Inflammatory macrophage treated with lipopolysaccharide for 1 hour (primary cell): ENCODE measurements at places on chromosomes 16 and 17.

GRCh38 chr16:15952265-15952711, 2.9 kb downstream of the ABCC1 start:
- peak; percentile 58 for DNase-seq

DNA sequence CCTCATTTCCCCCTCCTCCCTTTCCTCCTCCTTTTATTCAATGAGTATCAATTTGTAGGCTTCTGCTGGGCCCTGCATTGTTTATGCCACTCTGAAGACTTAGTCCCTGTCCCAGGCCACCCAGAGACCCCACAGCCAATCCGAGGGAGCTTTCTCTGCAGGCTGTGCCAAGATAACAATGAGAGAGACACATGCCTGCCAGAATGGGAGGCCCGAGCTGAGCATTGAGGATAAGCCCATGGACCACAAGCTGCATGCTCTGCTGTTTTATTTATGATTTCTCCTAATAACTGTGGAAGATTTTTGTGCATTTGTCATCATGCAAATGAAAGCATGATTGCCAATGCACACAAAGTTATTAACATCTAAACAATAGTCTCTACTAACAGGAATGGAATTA, 3.0 kb downstream of the RCVRN start:
- no peak for DNase-seq

- peak; percentile 26 for DNase-seq
These were observed 23.8 kb downstream of the COTL1 start for GRCh38 chr16:84593825-84594724.

- DNase-seq, result no peak
These were observed 118.8 kb upstream of the FOXF1 start for GRCh38 chr16:86391486-86391885.

DNA sequence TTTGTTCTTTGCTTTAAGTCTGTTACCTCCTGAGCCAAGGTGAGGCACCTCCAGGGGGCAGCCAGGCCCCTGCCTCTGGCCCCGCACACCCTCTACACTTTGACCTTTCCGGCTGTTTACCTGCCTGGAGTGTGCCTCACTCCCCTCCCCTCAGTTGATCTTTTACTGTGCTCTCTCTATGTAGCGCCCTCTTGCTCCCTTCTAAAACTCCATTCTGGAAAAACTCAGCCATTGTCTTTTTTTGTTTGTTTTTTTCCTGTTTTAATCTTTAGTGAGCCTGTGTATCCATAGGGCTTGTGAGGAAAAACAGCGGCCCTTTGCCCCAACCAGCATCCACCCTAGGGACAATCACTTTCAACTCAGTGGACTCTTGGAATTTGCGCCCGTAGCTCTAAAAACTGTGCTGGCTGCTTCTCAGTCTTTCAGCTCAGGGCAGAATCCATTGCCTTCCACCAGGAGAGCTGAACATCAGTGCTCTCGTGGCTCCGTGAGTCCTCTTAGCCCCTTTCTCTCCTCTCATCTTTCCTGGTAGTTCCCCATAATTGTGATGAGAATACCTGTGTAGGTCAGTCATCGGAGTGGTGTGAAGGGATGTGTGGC, 4.3 kb downstream of the AMDHD2 start:
- DNase-seq, result no peak

DNA sequence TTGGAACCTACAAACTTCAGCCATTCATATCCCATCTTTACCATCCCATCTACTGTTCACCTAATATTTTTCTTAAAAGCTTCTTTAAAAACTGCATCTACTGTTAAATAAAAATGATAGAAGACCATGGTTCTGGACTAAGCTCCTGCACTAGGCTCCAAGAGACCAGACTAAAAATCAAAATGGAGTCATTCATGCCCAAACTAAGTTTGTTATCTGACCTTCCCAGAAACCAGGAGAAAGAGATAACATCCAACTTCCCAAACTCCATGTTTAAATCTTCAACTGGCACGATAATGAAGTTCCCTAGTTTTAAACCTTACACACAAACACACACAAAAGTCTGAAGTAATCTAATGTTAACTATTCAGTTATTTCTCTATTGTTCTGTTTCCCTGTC, 13.8 kb downstream of the DCUN1D3 start:
- DNase-seq, result no peak

- no peak for DNase-seq
These were observed 20.4 kb downstream of the SDK2 start for GRCh38 chr17:73623818-73624217.

GRCh38 chr17:21025451-21025850, 17.4 kb downstream of the USP22 start:
- DNase-seq, result no peak

GRCh38 chr16:4323845-4324488, 8.1 kb downstream of the GLIS2 start:
- DNase-seq, result no peak

- DNase-seq, result no peak
These were observed 488.1 kb upstream of the CDH5 start for GRCh38 chr16:65878347-65878746.

GRCh38 chr17:64037802-64038201, 17.4 kb upstream of the ICAM2 start:
- no peak for DNase-seq

DNA sequence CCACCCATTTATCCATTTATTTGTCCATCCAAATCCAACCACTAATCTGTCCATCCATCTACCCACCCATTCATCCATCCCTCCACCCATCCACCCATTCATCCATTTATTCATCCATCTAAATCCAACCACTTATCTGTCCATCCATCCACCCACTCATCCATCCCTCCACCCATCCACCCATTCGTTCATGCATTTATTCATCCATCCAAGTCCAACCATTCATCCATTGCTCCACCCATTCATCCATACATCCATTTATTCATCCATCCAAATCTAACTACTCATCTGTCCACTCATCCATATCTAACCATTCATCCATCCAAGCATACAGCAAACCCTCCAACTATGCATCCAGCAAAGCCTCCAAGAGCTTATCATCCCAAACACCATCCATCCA, 267.3 kb downstream of the XYLT1 start:
- DNase-seq, result no peak

DNA sequence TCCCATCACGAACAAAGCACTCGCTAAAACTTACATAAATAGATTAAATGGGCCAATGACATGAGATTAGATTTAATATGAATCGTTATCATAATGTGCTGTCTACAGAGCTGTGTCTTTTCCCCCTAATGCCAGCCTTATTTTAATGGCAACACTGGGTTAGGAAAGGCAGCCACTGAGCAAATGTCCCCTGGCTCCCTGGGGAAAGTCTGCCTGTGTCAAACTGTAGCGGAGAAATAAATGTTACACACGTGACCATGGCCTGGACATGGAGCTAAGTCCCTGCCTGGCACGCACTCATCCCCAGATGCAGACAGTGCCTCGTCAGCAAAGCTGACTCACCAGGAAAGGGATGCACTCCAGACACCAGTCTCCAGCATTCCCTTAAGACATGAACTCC, 61.3 kb upstream of the SDK2 start:
- DNase-seq, result no peak

GRCh38 chr16:83312015-83312717, 495.6 kb upstream of the HSBP1 start:
- no peak for DNase-seq

DNA sequence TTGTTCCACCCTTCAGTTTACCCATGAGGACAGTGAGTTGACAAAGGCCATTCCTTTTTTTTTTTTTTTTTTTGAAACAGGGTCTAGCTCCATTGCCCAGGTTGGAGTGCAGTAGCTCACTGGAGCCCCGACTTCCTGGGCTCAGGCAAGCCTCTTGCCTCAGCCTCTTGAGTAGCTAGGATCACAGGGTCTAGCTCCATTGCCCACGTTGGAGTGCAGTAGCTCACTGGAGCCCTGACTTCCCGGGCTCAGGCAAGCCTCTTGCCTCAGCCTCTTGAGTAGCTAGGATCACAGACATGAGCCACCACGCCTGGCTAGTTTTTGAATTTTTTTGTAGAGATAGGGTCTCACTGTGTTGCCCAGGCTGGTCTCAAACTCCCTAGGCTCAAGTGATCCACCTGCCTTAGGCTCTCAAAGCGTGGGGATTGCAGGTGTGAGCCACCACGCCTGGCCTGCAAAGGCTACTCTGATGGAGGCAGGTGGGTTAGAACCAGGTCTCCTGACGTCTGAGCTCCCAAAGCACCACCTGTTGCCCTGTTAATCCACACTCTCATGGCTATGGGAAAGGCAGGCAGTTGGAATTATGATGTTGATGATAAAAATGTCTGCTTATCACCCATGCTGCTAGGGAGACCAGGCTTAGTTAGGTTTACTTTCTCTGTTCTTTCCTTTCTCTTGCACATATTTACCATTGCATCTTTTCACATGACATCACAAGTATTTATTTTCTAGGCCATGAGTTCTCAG, 65.2 kb downstream of the KSR1 start:
- DNase-seq, result no peak

- DNase-seq, result no peak
These were observed 7.4 kb downstream of the KCNH6 start for GRCh38 chr17:63530557-63531021.

GRCh38 chr17:68592009-68592408, 9.2 kb downstream of the FAM20A start:
- DNase-seq, result no peak

DNA sequence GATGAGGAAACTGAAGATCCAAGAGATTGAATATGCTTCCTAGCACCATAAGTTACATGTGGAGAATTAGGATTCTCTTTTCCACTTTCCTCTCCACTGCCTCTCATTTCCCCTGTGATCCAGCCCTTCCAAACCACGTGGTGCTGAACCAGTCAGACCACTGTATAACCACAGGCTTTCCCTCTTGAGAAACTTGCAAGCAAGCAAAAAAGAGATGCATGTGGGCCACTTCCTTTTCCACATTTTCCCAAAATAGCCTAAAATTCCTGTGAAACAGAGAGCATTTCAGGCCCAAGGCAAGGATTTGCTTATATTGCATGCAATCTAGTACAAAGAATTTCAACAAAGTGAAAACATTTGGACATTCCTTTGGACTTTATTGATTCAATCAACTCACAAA, 59.3 kb upstream of the KSR1 start:
- DNase-seq, result peak; percentile 42

DNA sequence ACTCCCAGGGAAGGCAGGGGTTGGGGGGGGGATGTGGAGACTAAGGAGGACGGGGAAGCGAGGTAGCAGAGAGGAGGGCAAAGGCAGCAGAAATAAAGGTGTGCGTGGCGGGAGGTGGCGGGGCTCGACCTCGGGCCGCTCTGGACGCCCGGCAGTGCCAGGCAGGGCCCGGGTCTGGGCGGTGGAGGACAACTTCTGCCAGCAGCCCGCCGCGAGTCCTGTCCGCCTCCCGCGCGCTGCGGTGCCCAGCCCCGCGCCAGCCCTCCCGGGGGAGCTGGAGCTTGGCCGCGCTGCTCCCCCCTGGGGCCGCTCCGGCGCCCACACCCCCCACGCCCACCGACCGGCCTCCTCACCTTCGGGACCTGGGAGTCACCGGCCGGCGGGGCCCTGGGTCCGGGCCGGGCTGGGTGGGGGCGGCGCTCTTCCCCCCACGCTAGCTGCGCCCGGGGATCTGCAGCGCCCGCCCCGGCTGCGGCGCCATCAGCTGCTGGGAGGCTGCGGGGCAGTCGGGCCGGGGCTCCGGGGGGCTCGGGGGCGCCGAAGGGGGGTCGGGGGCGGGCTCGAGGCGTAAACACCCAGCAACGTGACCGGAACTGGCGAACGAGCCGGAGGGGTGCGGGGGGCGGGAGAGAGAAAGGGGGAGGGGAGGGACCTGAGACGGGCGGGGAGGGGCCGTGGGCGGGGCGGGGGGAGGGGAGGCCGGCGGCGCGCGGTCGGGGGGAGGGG, at the start of gene CCDC92B:
CCDC92B (minus strand) TSS at position 595 of the 726 bp plus-strand sequence. CDS start 14,507 bp downstream, outside the sequence.
- no peak for DNase-seq

- DNase-seq, result no peak
These were observed 3.4 kb upstream of the SEC14L5 start for GRCh38 chr16:4954714-4955113.

GRCh38 chr17:65366102-65366844, 195.2 kb downstream of the AXIN2 start:
- peak; percentile 5 for DNase-seq

- no peak for DNase-seq
These were observed 19.1 kb downstream of the LIG3 start for GRCh38 chr17:34999456-34999855.

DNA sequence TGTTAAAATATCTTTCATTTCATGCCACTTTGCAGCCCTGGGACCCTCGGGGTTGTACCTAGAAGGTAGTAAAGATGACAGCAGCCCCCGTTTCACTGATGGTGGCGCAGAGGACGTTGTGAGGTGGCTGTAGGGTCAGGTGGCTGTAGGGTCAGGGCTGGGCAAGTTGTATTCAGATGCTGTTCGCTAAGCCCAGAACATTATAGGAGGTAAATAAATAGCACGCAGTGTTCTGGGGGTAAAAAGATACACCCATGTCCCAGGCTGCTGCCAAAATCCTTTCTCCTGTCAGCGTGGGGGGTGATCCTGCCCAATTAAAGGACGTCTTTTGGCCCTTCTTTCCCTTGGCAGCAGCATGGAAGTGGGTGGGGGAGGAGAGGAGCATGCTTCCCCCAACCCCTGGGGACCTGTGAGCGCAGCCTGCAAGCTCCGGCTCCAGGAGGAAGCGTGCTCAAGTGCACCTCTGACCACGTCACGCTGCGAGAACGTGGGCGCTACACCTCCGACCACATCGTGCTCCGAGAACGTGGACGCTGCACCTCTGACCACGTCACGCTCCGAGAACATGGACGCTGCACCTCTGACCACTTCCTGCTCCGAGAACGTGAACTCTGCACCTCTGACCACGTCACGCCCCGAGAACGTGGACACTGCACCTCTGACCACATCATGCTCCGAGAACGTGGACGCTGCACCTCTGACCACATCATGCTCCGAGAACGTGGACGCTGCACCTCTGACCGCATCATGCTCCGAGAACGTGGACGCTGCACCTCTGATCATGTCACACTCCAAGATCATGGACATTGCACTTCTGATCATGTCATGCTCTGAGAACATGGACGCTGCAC, 182.1 kb downstream of the RPTOR start:
- DNase-seq, result no peak

GRCh38 chr17:4710693-4711634, 532 bp downstream of the ARRB2 start:
- peak; percentile 61 for DNase-seq

DNA sequence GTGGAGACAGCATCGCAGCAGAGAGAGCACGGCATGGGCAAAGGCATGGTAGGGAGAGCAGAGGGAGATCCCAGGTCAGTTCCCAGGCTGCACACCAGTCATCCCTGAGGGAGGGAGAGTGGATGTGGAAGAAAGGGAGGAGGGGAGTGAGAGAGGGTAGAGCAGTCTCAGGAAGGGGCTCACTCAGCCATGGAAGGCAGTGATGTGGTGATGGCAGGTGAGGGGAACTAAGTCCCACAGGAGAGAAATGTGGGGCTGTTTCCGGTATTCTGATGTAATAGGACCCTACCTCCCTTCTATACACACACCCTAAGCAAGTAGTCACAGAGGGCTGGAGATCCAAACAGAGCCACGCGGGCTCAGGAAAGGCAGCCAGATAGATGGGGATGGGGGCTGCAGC, 500.3 kb upstream of the CDH11 start:
- DNase-seq, result no peak
